Esophagus squamous epithelium (tissue), 5 donors: ENCODE measurements at places on chromosomes 1 and 21.

DNA sequence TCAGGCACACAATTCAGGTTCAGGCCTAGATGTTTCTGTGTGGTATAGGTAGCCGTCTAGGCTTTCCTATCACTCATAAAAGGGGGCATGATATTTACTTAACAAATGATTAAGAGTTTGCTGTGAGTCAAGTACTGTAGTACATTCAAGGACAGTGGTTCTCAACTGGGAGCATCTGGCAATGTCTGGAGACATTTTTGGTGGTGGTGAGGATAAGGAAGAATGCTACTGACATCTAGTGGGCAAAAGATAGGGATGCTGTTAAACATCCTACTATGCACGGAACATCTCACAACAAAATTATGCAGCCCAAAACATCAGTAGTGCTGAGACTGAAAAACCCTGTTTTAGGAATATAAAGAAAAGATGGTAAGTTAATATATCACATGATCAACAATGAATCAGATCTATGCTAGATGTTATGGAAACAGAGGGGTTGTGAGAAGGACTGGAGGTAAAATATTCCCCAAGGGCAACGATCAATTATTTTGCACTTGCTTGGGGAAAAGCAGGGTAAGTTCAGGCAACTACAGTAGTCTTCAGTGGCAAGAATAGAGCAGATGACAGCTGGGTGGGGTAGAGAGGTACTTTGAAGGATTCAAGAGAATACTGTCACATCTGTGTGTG lies 4.9 kb downstream of the DNTTIP2 start:
- no peak for DNase-seq

DNA sequence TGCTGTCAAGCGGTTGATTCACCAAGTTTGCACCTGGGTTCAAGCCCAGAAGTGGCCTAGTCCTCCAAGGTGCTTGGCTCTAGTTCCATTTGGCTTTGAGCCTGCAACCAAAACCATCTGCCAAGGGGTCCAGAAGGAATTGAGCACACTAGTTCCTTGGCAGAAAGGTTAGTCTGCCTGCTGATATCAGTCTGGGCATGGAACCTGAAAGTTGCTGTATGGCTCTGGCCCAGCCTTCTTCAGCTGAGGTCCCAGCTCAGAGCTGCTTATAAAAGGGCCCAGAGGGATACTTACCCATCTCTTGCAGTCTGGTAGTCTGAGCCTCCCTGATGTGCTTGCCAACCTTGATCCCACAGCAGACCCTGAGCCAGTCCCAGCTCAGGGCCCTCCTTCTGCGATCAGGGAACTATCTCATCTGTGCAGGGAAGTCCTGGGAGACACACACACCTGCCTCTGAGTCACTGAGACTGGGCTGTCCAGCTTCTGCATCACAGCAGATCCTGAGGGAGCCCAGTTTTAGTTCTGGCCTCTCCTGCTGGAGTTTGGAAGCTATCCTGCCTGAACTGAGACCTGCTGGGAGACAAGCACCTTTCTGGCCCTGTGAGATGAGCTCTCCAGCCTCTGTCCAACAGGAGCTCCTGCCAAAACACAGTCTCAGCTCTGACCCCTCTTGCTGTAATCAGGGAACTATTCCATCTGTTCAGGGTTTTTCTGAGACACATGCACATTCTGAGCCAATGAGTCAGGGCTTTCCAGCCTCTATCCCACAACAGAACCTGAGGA lies 75.8 kb downstream of the CTH start:
- no peak for DNase-seq

GRCh38 chr21:24294171-24294570 lies 1313.1 kb downstream of the MRPL39 start:
- no peak for DNase-seq

- no peak for DNase-seq
Observed at GRCh38 chr1:62312698-62313097, 6.5 kb downstream of the KANK4 start.

GRCh38 chr1:55589671-55590297 lies 374.6 kb upstream of the USP24 start:
- DNase-seq, result no peak

DNA sequence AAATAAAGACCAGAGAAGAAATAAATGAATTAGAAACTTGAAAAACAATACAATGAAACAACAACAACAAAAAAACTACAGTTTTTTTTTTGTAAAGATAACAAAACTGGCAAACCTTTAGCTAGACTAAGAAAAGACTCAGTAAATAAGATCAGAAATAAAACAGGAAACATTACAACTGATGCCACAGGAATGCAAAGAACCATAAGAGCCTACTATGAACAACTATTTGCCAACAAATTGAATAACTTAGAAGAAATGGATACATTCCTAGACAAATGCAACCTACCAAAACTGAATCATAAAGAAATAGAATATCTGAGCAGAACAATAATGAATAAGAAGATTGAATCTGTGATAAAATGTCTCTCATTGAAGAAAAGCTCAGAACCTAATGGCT lies 742.0 kb downstream of the ADGRL2 start:
- no peak for DNase-seq
